Heart left ventricle (tissue), 16 donors: ENCODE measurements at places on chromosomes 16 and 17. TPM values are rescaled to one million over a fixed set of nuclear protein-coding genes. Genes with fewer than 3 reads are reported as not detected.

Gene C17orf78
- polyA plus RNA-seq, result not detected

Gene UNC13D
- 4.5 TPM for polyA plus RNA-seq

Gene ZNF652
- 16.3 TPM for polyA plus RNA-seq

Gene KRTAP1-5
- polyA plus RNA-seq, result not detected

Gene SLC46A1
- polyA plus RNA-seq, result 3.7 TPM

Gene DPEP3
- not detected for polyA plus RNA-seq
